ENCODE measurements at places on chromosomes 2 and 18.

DNA sequence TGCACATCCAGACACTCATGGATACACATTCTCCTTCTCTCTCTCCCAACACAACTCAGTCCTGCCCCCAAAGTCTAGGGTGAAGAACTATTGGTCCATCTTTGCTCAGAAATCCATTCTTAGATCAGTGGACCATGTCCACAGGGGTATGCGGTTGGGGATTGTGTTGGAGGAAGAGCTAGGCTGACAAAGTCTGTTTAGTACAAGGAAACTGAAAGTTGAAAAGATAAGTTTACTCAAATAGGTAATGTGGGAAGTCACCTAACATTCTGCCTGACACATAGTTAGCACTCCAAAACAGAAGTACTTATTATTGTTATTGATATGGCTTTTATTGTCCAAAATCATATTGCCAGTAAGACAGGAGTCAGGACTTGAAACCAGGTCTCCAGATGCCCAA is 55.9 kb downstream of the ALK start:
- no peak for DNase-seq

DNA sequence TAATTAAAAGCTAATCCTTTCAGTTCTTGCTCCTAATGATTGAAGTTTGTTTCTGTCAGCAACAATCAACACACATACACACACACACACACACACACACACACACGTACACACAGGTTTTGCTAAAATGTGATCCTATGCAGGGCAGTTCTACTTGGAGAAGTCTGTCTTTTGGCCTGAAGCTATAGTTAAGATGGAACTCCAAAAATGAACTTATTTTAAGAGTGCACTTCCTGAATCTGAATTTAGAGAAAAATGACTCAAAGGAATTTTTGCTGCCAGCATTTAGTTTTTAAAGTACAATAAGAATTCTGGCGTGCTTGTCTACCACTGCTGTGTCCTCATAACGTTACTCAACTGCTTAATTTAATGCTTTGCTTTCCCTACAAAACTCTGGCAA is 6.6 kb downstream of the GALNT5 start:
- DNase-seq, result no peak

- DNase-seq, result no peak
Measured at GRCh38 chr18:76823587-76824011, 1.2 kb downstream of the ZNF236 start.

DNA sequence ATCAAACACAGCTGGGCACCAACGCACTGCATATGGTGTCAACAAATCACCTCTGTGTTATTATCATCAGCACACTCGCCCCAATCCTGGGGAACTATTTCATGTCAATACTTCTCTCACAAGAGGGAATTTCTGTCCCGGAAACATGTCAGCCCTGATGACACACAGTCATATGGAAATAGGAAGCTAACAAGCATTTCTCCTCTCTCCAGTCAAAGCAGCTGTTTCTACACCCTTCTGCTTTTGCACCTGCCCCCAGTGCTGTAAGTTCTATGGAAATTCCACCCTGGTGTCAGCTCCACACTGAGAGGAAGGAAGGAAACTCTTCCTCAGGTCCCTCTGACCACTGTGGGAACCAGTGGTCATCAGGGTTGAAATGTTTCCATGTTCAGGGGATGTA is 447.6 kb upstream of the ID2 start:
- no peak for DNase-seq

- DNase-seq, result no peak
Measured at GRCh38 chr2:236618370-236618769, 48.7 kb downstream of the ACKR3 start.

DNA sequence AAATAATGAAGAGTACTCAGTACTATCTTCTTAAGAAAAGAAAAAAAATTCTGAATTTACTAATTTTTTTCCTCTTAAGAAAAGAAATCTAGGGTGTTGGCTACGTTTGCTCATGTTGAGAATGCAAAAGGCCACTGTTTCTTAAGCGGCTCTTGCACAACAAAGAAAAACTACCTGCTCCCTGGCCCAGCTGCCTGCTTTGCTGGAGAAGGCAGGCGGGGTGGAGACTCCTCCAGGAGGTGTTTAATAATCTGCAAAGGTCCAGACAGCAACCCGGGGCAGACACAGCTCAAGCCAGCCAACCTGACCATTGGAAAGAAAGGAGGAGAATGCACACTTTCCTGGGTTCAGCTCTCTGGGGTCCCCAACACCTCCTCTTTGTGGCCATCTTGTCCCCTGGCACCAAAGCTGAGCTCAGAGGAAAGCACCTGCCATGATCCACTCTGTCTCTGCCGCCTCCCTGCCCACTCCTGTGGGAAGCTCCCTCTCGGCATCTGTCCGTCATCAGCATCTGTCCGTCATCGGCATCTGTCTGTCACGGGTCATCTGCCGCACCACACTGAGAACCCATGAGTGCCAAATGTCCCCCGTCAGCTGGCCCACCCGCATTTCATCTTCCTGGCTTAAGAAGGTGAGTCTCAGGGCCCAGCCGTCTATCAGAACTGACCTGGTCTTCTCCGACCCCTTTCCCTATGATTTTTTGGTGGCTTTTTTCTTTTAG is 11.9 kb downstream of the ZNF516 start:
- no peak for DNase-seq

DNA sequence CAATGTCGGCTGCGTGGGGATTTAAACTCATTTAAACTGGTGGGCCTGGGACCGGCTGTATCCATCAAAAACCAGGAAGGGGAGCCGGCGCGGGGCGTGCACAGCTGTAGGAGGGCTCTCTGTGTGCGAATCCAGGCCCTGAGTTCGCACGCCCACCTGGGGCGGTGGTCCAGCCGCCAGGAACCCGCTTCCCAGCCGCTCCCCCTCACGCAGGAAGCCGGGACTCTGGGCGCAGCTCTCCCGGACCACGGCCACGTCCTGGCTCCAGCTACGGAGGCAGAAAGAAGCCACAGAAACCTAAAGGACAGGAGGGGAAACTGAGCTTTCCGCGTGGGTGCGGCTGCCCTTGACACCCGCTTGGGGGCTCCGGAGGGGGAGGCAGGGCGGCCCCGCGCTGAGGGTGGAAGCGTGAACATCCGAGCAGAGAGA is 80.6 kb downstream of the GFPT1 start:
- DNase-seq, result no peak

- DNase-seq, result no peak
Measured at GRCh38 chr2:179005976-179006375, 44.0 kb downstream of the CCDC141 start.
